Spleen (tissue), 13 donors: ENCODE measurements at places on chromosomes 5 and 9.

DNA sequence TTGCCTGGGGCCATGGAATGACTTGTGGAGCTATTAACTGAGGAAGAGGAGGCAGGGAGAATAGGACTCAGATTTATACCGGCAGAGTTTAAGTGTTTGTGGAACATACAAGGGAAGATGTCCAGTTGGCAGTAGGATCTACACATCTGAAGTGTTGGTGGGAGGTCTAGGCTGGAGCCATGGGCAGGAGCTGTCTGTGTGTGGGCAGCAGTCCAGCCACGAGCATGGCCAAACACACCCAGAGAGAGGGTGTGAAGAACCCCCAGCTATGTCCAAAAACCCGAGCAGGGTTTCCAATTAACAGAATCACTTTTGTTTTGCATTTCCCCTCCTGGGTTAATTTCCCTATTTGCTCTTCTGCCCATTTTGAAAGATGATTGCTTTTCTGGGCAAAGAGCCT, 393.7 kb downstream of the CDK5RAP2 start:
- no peak for DNase-seq
- no peaks in the 10 kb centered on the region for H3K4me1 ChIP-seq
- no peak overlapping the region for H3K4me3 ChIP-seq
- H3K36me3 ChIP-seq = no peaks in the 10 kb centered on the region
- no peaks in the 10 kb centered on the region for H3K27me3 ChIP-seq

DNA sequence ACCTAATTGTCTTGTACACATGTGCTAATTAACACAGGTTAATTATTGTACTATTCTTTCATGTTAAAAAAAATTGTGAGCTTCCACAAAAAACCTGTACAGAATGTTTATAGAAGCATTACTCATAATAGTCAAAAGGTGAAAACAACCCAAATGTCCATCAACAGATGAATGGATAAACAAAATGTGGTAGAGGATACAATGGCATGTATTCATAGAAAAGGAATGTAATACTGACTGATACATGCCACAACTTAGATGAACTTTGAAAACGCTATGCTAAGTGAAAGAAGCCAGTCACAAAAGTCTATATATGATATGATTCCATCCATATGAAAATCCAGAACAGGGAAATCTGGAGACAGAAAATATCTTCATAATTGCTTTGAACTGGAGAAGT, 25.6 kb downstream of the RRAGA start:
- H3K36me3 ChIP-seq = peaks cover 97% of the 10 kb centered on the region
- H3K27ac ChIP-seq = no peak overlapping the region
- H3K4me3 ChIP-seq = no peak overlapping the region

DNA sequence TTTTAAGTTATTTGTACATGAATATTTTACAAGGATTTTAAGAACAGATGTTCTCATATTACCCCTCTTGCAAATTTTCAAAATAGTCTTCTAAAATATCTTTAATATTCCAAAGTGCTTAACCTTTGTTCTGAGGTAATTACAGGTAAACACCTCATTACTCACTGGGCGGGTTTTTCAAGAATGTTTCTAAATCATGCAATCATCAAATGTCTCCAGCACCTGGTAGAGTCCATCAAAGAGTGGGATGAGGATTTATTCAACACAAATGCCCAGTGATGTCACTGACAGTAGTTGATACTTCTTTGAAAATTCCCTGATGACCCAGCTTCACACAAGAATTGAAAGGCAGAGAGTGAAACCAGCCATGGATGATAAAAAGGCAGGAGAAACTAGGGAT, 114.4 kb downstream of the SEC61B start:
- H3K36me3 ChIP-seq = no peaks in the 10 kb centered on the region
- H3K4me1 ChIP-seq = no peaks in the 10 kb centered on the region
- no peak overlapping the region for H3K27ac ChIP-seq
- no peak overlapping the region for H3K4me3 ChIP-seq
- no peaks in the 10 kb centered on the region for H3K27me3 ChIP-seq

- H3K27ac ChIP-seq = peak overlapping the region; percentile 77
- no peak overlapping the region for H3K4me3 ChIP-seq
- no peaks in the 10 kb centered on the region for H3K36me3 ChIP-seq
- DNase-seq = no peak
Measured at GRCh38 chr9:137000177-137000930, 4.0 kb upstream of the CLIC3 start.

DNA sequence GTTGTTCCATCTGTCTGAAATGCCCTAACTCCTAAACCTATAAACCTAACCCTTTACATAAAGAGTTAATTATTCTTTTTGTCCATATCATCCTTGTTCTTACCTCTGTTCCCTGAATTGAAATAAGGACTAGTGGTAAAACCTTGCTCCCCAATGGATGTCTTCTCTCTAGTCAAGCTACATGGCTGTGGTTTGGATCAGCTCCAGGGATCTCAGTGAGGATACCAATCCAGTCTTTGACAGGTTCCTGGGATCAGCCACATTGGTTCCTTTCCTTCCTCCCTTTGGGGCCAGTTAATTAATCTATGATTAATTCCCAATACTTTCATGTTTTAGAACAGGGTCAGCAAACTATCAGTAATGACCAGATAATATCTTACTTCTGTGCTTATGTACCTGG, 151.6 kb downstream of the SIL1 start:
- no peaks in the 10 kb centered on the region for H3K27me3 ChIP-seq
- no peak overlapping the region for H3K4me3 ChIP-seq
- H3K27ac ChIP-seq = no peak overlapping the region
- DNase-seq = no peak
- no peaks in the 10 kb centered on the region for H3K36me3 ChIP-seq

DNA sequence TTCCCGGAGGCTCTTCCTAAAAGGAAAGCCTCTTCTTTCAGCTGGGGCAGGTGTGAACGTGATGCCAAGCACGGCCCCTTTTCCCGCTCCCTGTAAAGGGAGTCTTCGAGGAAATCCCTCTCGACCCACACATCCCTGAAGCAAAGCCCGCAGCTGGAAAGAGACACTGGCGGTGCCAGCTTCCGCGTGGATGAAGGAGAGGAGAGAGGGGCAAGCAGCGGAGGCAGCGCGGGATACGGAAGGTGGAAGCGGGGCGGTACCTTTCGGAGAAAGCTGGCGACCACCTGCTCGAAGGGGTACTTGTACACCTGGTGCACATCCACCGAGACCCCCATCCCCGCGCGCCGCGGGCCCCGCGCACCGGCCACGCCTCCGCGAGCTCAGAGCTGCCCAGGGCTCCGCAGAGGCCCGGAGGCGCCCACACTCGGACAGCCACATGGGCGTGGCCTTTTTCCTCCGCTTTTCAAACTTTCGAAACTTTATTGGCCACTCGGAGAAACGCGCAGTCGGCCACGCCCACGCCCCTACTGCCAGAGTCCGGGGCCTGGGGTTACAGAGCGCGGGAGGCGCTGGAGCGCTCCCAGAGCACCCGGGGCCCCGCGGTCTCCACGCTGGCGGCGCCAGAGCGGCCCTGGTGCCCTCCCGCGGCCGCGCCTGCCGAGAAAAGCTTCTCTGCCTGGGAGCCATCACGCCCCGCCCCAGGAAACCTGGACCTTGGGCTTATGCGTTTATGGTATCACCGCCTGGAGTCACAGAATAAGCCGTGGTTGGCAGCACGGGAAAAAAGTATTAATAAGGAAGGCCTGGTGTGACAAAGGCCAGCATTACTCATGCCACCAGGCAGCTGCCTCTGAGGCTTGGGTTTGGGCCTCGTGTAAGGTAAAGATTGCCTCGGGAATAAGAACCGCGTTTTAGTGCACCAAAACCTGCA, at the start of gene PRELID2:
Gene PRELID2, minus strand, starts transcription at position 426 of the 931 bp plus-strand sequence. Its CDS starts 91 bp downstream, at position 335.
- H3K36me3 ChIP-seq = no peaks in the 10 kb centered on the region
- no peaks in the 10 kb centered on the region for H3K27me3 ChIP-seq
- peak; percentile 92 for DNase-seq
- H3K4me3 ChIP-seq = peak within 1 kb of the TSS; percentile 72

DNA sequence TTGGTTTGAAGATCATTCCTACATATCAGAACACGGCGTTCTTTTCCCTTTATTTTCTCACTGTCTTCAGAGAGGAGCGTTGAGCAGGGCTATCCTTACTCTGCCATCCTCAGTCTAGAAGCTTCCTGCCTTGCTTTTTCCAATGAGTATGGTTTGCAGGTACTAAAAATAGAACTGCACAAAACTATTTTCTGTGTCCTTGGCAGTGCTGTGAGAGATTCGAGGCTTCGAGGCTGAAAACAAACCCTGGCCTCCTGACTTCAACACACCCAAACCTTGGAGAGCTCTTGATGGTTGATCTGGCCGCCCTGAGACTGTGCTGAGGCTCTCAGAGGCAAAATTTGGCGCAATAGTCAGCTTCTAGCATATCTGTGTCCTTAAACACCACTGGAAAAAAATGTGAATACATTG, 78.9 kb downstream of the GOLPH3 start:
- peaks cover 27% of the 10 kb centered on the region for H3K4me1 ChIP-seq
- no peak overlapping the region for H3K4me3 ChIP-seq
- DNase-seq = no peak
- no peak overlapping the region for H3K27ac ChIP-seq

DNA sequence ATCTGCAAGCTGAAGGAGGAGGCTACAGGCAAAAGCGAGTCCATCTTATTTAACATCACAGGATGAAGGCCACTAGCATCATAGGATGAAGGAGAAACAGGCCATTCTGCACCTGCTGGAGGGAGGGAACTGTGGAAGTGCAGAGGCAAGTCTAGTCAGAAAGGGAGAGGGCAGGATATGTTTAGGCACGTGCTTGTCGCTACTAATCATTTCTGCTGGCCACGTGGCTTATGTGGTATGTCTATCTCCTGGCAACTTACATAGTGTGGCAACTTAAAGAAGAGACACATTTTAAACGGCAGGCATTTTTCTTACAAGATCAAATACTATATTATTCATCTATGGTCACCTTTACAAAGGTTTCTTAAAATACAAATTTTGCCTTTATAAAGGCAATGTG, 74.0 kb downstream of the GNAQ start:
- no peak overlapping the region for H3K27ac ChIP-seq
- H3K27me3 ChIP-seq = no peaks in the 10 kb centered on the region
- H3K4me1 ChIP-seq = peaks cover 81% of the 10 kb centered on the region
- no peak for DNase-seq
- no peaks in the 10 kb centered on the region for H3K36me3 ChIP-seq

- no peak overlapping the region for H3K4me3 ChIP-seq
- H3K36me3 ChIP-seq = peaks cover 44% of the 10 kb centered on the region
- no peak for DNase-seq
- no peaks in the 10 kb centered on the region for H3K27me3 ChIP-seq
- peaks cover 49% of the 10 kb centered on the region for H3K4me1 ChIP-seq
Measured at GRCh38 chr5:10376544-10376943, 23.0 kb downstream of the MARCHF6 start.

- no peak overlapping the region for H3K4me3 ChIP-seq
- peaks cover 16% of the 10 kb centered on the region for H3K4me1 ChIP-seq
- H3K27me3 ChIP-seq = no peaks in the 10 kb centered on the region
- no peak for DNase-seq
- H3K36me3 ChIP-seq = no peaks in the 10 kb centered on the region
Measured at GRCh38 chr5:148740079-148740858, 85.9 kb upstream of the HTR4 start.

DNA sequence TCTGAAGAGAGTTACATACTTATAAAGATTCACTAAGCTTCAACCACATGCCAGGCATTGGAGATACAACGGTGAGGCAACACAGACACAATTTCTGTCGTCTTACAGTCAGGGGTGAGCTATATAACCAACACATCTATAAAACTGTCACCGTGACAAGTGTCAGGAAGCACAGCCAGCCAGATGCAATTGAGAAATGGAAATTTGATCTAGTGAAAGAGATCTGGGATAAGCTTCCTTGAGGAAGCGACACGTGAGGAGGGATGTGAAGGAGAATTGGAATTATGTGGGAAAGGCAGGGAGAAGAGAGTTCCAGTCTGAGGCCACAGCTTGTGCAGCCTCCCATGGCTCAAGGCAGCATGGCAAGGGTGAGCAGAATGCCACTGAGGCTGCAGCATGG, 50.9 kb upstream of the ZNF354B start:
- H3K4me1 ChIP-seq = no peaks in the 10 kb centered on the region
- H3K36me3 ChIP-seq = no peaks in the 10 kb centered on the region
- H3K27me3 ChIP-seq = no peaks in the 10 kb centered on the region

- H3K27me3 ChIP-seq = no peaks in the 10 kb centered on the region
- H3K27ac ChIP-seq = no peak overlapping the region
- H3K4me1 ChIP-seq = no peaks in the 10 kb centered on the region
- H3K4me3 ChIP-seq = no peak overlapping the region
- no peak for DNase-seq
Measured at GRCh38 chr5:167014401-167015056, 1276.9 kb upstream of the WWC1 start.

GRCh38 chr9:4929917-4930316, 55.2 kb upstream of the JAK2 start:
- H3K27ac ChIP-seq = no peak overlapping the region
- no peak overlapping the region for H3K4me3 ChIP-seq
- no peak for DNase-seq
- no peaks in the 10 kb centered on the region for H3K36me3 ChIP-seq
- no peaks in the 10 kb centered on the region for H3K27me3 ChIP-seq

DNA sequence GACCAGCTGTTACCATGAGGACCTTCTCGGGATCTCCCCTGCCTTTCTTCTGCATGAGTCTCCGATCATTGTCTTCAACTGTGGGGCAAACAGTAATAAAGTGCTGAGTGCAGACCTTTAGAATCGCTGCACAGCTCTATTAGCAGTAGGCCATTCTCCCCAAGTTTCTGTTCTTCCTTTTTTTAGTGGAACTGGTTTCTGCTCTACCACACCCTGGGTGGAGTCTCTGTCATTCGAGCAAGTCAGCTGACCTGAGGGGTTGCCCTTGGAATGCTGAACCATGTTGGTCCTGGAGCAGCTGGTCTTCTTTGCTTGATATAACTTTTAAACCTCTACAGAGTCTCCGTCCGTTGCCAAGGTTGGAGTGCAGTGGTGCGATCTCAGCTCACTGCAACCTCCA, 33.4 kb upstream of the GNPDA1 start:
- H3K27ac ChIP-seq = no peak overlapping the region
- no peak overlapping the region for H3K4me3 ChIP-seq
- H3K27me3 ChIP-seq = no peaks in the 10 kb centered on the region

DNA sequence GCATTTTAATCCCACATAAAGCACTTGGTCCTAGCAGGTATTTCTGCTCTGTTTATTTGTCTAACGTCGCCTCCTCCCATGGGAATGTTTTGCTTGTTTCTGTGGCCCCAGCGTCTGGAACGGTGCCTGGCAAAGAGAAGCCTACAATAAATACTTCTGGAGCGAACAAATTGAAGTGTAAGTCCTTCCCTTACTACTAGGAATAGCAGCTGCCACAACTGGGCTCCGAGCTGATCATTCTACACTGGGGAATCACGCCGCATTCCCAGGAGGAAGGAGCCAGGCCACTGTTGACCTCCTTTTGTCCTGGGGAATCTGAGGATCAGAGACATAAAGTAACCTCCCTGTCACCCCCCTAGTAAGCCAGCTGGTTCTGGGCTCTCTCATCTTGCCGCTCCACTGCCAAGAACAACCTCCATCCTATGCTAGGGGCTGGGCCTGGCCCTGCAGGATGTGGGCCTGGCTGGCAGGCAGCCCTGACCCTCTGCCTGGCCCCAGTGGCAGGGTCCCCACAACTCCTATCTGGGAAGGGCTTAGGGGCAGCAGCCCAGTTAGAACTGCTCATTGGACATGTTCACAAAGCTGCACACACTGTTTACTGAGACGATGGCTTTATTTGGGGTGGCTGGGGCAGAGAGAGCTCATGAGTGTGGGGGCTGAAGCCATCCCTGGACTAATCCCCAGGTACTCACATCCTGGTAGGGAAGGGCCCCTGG, 82.8 kb downstream of the GTF3C4 start:
- H3K36me3 ChIP-seq = no peaks in the 10 kb centered on the region
- no peaks in the 10 kb centered on the region for H3K4me1 ChIP-seq
- no peaks in the 10 kb centered on the region for H3K27me3 ChIP-seq

GRCh38 chr5:174690271-174690670, 34.1 kb upstream of the MSX2 start:
- H3K27ac ChIP-seq = no peak overlapping the region
- H3K36me3 ChIP-seq = no peaks in the 10 kb centered on the region
- peaks cover 95% of the 10 kb centered on the region for H3K27me3 ChIP-seq
- DNase-seq = no peak

GRCh38 chr5:131171276-131171810, 599 bp downstream of the LYRM7 start:
- peak overlapping the region; percentile 72 for H3K4me3 ChIP-seq
- H3K27ac ChIP-seq = peak overlapping the region; percentile 85
- H3K4me1 ChIP-seq = peaks cover 32% of the 10 kb centered on the region
- H3K36me3 ChIP-seq = no peaks in the 10 kb centered on the region
